ENCODE measurements at places on chromosomes 11 and 22.
A peak's percentile ranks its signal among the peaks of the same experiment; 100 is the strongest.

- ATAC-seq, result no peak
Observed at GRCh38 chr11:501683-502287, 5.3 kb downstream of the RNH1 start.

- ATAC-seq, result peak; percentile 84
Observed at GRCh38 chr11:8810540-8811301, 100.3 kb upstream of the AKIP1 start.

DNA sequence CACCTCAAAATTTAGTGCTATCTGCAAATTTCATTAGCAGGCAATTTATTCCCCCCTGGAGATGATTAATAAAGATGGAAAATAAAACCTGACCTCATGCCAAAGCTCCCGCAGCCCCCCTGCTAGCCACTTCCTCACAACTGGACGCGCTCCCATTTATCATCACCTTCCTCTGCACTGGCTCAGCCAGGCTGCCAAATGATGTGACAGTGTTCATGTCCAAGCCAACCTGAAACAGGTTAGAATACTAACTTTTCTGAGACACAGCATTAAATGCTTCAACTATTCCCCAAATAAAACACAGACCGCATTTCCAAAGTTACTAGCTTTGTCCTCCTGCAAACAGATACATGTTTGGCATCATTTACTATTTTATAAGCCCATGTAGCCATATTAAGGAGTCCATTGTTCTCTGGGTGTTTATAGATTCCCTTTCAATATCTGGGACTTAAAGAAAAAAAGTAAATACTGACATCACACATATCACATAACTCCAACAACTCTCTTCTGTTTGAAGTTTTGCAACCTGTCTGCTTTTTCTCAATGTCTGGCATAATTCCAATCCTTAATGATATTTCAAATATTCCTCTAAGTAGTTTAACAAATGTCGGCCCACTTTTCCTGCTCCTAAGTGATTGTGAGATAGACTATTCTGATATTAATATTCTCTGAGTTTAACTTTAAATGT, 829.7 kb upstream of the FAT3 start:
- no peak for ATAC-seq

GRCh38 chr11:117912497-117912896, 16.7 kb downstream of the TMPRSS13 start:
- no peak for ATAC-seq

DNA sequence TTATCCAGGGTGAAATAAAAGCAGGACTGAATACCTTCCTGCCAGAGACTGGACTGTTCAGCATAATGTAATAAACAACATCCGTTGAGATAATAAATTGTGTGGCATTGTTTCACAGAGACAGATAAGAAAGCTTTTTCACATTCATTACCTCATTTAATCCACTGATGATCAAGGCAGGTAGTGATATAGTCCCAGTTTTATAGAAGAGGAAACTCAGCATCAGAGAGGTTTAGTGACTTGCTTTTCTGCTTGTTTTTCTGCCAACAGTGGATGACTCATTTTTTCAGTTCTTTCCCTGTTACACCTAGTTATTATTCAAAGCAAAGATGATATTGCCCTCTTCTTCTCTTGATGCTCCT, 4.0 kb downstream of the MYO18B start:
- ATAC-seq, result no peak

GRCh38 chr11:47225552-47226400, 11.0 kb downstream of the DDB2 start:
- ATAC-seq, result no peak

GRCh38 chr11:2816523-2816922, 69.1 kb downstream of the CDKN1C start:
- ATAC-seq, result no peak

GRCh38 chr22:44583061-44583760, 85.2 kb upstream of the RTL6 start:
- ATAC-seq, result no peak

DNA sequence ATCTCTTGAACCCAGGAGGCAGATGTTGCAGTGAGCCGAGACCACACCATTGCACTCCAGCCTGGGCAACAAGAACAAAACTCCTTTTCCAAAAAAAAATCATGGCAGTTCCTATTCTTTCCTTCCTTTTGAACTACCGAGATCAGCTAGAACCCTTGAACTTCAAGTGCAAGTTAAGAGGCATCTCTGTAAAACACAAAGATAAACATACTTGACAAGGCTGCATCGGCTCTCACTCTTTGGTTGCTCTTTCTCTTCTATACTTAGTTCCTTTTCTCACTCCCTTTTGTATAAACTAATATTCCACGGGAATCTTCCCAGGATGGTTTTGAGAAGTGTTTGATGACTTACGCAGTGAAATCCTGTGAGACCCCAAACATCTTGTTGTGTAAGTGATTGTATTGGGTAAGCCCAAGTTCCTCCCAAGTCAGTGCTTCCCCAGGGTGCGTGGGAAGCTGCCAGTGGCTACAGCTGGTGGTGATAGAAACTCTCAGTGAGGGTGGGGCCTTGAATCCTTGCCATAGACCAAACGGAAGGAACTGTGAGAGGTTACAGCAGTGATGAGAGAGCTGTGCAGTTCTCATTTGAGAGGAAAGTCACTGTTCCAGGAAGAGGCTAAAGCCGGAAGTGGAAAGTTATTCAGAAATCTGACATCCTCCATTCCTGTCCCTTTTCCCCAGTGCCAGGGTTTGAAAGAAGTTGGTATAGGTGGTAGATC, 24.1 kb upstream of the CDC42EP2 start:
- peak; percentile 88 for ATAC-seq
